Panc1 (cell line): ENCODE measurements at places on chromosomes 3 and 15.

DNA sequence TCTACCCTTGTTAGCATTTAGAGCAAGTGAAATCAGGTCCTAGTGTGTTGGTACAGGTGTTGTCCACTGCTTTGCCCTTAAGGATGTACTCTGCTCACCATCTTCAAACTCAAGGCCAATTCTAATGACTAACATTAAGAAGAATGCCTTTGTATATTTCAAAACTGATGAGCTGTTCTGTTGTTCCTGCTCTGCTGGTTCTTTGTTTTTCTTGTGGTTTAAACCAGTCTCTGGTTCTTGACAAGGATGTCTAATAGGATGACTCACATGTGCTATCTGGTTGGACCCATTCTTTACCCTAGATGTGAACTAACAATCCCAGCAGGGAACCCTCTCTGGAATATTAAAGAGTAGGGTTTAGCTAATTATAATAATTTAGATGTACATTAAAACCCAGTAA, 17.3 kb downstream of the ABHD5 start:
- peak; percentile 15 for DNase-seq

DNA sequence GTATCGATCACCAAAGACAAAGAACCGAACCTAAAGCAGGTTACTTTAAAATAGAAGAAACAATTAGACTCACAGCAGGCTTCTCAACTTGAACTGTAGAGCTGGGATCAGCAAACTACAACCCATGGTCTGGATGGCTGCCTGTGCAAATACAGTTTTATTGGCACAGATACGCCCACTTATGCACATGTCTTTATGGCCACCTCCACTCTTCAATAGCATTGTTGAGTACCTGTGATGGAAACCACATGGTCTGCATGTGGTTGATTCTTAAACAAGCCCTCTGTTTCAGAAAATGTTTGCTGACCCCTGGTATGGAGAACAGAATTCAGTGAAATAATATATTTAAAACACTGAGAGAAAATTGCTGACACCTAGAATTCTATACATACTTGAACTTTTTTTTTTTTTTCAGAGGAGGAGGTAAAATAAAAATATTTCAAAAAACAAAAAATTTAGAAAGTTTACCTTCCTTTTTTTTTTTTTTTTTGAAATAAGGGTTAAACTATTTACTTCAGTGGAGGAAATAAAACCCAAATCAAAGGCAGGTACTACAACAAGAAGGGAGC, 263.8 kb upstream of the ATP10A start:
- no peak for DNase-seq

DNA sequence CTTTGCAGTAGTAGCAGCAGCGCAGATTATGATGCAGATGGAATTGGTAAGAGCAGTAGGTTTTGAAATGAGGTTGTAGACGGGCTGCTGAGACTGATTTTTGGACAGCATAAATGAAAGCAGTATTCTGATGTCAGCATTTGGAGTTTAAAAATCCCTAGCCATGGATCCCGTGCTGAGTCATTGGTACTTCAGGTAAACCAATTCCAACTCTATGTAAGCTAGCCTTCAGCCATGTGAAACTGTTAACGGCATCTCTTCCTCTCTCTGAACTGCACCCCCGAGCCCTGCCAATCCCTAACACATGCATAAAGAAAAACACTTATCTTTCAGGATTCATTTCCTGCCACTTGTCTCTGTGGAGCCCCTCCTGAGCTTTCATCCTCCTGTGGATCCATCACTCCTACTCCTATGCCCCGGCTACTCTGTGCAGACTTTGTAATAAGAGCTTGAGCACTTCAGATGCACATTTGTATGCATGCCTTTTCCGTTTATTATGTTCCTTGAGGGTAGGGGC, 119.0 kb downstream of the AKAP13 start:
- no peak for DNase-seq

DNA sequence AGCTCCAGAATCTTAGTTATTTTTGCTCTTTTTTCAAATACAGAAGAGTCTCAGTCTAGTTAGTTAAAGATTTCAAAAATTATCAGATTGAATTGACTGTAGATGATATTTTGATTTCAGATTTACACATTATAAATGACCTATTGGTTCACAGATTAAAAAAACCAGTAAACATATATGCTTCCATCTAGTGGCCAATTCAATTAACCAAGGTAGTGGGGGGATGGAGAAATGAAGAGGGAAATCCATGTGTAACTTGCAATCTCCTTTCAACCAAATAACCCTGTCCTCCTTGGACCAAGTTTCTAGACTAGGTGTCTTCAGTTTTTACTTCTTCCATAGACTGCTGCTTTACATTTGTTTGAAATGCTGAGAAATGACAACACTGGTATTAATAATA, 789.8 kb downstream of the ROBO1 start:
- no peak for DNase-seq

- no peak for DNase-seq
Observed at GRCh38 chr15:91886878-91887277, 33.4 kb downstream of the SLCO3A1 start.

GRCh38 chr3:193852901-193853300, 259.9 kb downstream of the OPA1 start:
- DNase-seq: no peak

DNA sequence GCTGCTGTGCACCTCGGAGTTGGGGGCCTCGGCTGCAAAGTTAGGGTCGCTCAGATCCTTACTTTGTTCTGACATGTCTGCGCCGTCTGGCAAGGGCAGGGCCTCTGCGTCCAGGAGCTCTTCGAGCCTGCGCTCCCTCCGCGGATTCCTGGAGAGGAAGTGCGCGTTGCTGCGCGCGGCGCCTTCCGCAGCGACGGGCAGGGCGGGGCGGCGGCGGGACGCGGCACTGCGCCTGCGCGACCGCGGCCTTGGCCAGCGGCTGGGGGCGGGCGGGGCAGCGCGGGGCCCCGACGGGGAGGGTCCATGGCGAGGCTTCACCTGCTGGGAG, at the start of gene NDN:
NDN (minus strand) TSS at position 163 of the 328 bp plus-strand sequence; CDS start at position 75, 88 bp downstream.
- DNase-seq: no peak

GRCh38 chr3:62672988-62673313, 202.3 kb downstream of the CADPS start:
- no peak for DNase-seq

DNA sequence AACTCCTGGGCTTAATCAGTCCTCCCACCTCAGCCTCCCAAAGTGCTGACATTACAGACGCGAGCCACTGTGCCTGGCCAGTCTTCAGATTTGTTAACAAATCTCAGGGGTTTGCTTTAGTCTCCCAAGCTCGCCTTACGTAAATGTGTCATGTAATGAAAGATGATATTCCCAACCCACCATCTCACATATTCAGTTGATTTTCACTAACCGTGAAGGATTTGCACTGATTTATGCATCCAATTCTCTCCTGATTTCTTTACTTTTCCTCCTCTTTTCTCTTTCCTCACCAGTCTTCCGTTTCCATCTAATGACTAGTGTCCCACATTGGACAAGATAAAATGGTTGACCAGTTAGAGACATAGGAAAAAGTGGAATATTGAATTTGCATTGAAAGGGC, 72.6 kb downstream of the TCF12 start:
- no peak for DNase-seq

DNA sequence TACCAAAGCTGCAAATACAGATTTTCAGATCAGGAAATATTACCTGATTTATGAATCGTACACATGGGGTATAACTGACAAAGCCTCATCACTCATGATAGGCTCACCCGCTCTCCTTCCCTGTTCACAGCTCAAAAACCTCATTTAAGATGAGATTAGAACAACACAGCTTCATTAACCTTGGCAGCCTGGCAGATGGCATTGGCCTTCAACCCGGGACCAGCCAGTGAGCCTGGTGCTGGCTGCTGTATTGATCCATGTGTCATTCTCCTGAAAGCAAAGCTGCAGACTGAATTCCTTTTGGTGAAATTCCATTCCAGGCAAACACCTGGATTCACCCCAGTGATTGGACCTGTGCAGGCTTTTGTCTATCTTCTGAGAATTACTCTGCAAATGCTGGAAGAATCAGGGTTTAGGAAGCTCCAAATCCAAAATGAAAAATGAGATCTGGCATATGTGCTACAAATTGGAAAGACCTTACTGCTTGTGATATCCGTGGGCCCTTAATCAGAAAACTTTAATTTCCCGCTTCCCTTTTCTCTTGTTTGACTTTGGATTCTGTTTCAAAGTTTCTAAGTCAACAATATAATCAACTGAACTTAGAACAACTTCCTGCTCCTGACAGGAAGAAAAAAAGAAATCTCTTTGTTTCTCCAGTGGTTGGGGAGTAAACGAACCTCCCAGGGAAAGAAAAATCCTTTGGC, 189.1 kb upstream of the KBTBD8 start:
- no peak for DNase-seq

GRCh38 chr3:194352667-194353246, 1.6 kb upstream of the CPN2 start:
- no peak for DNase-seq

DNA sequence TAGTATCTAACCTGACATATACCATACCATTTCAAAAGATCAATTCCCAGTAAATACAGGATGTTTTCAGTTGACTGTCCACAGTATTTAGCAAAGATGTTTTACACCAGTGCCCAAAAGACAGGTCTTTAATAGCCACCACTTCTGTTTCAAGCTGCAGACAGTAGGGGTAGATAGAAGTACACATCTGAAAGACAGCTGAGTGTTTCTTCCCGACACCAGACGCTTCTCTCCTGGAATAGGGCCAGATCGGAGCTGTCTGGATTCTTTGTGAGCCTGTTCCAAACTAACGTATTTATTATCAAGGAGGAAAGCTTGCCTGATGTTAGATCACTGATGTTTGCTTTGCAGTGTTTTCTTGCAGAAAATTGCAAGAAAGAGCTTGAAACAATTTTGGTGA, 136.1 kb upstream of the RBMS3 start:
- DNase-seq: no peak

DNA sequence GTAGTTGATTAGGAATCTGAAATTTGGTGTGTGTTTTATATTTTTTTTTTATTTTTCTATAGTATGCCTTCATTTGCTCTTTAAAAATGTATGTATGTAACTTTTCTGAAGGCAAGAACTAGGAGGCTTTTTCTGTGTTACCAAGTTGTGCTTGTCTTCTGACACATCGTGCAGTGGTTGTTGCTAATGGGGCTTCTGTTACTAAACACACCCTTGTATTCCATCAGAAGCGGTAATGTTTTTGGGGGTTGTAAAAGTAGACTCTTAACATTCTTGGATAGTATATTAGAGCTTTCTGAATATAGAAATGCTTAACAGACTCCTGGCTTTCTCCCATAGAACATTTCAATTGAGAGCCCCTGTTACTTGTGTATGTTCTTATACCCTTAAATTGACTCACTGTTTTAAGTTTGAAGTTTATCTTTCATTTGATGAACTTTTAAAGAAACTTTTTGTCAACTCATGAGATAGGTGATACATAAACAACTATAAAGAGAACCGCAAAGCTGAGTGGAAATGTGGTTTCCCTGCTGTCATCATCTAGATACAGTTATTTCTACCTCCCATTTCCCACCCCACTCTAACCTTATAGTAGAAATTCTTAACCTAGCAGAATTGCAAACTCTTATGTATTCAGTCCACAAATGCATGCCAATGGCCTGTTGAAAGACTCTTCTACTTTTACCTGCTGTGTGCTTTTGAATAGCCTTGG, 2.5 kb downstream of the TIPARP start:
- no peak for DNase-seq

- no peak for DNase-seq
Observed at GRCh38 chr3:104514371-104514770, 852.3 kb upstream of the ALCAM start.

- no peak for DNase-seq
Observed at GRCh38 chr3:126664591-126665214, 9.8 kb upstream of the TXNRD3 start.

GRCh38 chr3:150146991-150147761, 176.5 kb upstream of the PFN2 start:
- DNase-seq: no peak

DNA sequence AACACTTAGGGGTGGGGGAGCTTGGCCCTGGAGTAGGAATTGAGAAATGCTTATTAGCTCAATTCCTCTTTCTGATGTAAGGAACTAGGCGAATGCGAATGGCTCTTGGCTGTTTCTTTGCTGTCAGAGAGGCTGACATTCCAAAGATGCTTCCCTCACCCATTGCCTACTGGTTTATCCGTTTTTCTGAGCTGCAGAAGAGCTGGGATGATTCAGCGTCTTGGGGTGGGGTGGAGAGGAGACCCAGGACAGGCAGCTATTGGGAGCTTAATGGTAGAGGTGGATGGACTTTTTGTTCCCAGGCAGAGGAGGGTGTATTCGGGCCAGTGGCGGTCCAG, 9.8 kb downstream of the PLEKHO2 start:
- DNase-seq: no peak

DNA sequence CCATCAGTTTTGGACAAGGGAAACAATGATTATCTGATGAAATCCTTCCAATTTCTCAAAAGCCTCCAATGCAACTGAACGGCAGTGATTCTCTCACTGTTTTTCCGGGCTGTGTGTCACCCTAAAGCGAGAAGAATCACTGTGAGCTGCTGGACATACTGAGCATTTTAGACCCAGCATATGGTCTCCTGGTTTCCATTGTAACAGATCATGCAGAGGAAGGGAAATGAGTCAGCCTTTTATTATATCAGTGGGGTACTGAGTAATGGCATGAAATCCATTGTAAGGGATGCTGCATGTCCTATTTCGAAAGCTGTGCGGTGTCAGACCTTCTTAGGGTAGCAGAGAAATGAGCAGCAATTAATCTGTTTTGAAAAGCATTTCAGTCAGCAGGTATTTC, 287.1 kb downstream of the IL5RA start:
- DNase-seq: no peak

- DNase-seq: no peak
Observed at GRCh38 chr3:184688251-184688881, 23.5 kb downstream of the MAGEF1 start.

- no peak for DNase-seq
Observed at GRCh38 chr3:112881891-112882290, 35.2 kb upstream of the CD200R1L start.

GRCh38 chr3:5583920-5584319, 396.4 kb downstream of the EDEM1 start:
- DNase-seq: no peak

DNA sequence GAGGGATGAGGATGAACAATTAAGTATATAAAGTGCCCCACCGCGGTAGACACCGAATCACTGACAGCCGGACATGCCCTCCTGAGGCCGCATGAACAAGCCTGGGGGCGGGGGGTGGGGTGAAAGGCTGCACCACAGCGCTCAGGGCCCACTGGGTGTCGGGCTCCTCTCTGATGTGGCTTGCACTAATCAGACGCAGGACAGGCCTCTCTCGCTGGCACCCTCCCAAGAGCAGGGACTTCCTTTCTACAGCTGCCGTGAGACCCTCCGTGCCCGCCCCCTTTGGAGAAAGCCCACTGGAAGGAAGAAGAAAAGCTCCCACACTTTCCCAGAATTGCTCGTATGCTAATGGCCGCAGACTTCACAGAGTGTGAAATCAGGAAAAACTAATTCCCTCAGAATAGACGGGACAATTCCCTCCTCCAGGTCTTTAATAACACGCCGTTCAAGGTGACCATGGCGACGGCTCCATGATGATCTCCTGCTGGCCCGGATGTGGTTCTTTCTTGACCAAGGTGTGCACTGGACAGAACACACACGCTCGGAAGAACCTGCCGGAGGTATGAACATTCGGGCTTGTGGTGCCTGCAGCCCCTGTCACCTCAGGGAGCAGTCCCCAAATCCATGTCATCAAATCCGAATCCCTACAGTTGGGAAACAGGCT, 32.0 kb downstream of the IQSEC1 start:
- DNase-seq: no peak
